ENCODE measurements at places on chromosomes 11 and 22. TPM values are rescaled to one million over a fixed set of nuclear protein-coding genes. Genes with fewer than 3 reads are reported as not detected.

DNA sequence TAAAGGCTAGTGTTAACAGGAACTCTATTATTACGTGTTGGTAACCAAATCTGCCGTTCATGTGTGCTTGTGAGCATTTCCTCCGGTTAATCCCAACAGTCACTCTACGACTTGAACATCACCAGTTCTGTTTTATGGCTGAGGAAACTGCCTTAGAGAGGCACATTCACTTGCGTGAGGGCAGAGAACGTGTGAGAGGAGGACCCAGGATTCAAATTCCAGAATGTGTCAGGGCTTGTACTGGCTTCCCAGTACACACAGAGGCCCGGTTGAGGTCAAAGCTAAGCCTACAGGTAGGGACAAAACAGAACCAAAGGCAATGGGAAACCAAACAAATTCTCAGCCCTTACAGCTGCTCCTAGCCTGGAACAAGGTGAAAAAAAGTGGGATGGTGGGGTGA is 66.9 kb upstream of the TENM4 start:
- H3K27ac ChIP-seq: no peak overlapping the region
- H3K27me3 ChIP-seq: no peaks in the 10 kb centered on the region
- no peaks in the 10 kb centered on the region for H3K4me1 ChIP-seq

DNA sequence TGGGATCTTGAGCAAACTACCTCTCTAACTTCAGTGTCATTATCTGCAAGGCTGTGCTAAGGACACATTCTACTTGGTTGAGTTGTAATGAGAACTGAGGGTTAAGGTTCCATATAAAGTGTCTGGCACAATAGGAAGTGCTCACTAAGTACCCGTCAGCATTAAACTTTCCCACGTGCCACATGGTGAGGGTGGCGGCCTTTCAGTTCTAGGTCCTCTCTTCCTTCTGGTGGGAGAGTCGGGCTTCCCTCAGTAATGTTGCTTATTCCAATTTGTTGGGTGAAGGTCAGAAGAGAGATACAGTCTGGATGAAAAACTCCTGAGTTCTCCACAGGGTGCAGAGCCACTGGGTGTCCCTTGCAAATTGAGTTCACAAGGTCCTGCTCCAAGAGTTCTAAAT is 4.6 kb upstream of the CD6 start:
- H3K4me1 ChIP-seq: no peaks in the 10 kb centered on the region
- H3K27me3 ChIP-seq: no peaks in the 10 kb centered on the region
- no peak overlapping the region for H3K4me3 ChIP-seq
- no peak for DNase-seq

XKR3 gene
- not detected for total RNA-seq

C1QTNF5 gene
- total RNA-seq: 0.85 TPM
